Large intestine (tissue), 12 donors: ENCODE measurements at places on chromosomes 7 and 10.

- peak; percentile 29 for DNase-seq
These were observed 49.3 kb upstream of the KCNIP2 start for GRCh38 chr10:101892782-101893391.

DNA sequence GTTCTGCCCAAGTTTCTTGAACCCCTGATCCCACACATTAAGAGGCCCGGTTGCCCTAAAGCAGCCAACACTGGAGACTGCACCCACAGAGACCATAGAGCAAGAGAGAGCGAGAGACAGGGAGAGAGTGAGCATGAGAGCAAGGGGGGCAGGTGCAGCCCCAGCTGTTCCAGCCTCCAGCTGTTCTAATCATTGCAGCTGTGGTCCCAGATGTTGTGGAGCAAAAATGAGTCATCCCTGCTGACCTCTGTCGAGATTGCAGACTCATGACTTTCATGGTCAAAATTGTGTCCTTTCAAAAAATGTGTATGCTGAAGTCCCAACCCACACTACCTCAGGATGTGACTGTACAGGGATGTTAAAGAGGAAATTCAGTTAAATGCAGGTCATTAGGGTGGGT is 143.9 kb upstream of the FRMD4A start:
- DNase-seq, result no peak

DNA sequence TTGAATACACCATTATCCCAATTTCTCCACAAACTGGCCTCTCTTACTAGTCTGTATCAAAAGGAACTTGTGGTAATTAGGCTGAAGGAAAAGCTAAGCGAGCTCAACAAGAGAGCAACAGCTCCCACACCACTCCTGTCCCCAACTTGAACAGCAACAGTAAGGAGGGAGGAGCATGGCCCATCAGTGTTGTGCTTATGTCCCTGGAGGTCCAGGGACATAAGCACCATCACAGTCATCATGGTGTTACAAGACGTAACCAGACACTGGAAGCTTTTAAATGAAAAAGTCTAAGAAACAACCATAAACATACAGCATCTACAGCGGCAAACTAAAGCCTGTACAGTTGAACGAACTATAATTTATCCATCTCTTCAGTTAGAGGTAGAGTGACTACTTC is 989 bp downstream of the ERLIN1 start:
- peak; percentile 45 for DNase-seq

GRCh38 chr10:16001581-16001980 is 141.3 kb upstream of the MINDY3 start:
- DNase-seq, result no peak

DNA sequence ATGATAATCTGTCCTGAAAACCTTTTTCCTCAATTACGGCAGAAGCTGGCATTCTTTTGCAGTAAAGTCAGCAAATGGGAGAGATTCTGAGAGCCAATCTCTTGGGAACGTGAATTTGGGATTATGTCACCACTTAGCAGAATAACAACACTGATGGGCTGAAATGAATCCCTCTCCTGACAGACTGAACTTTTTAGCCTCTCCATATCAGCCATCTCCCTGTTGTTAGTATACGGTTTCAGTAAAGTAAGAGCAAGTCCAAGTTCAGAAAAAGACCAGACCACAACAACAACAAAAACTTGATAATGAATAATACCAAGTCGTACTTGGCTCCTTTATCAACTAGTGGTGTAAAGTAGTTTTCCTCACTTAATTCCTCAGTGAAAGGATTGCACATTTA is 1048.8 kb downstream of the GATA3 start:
- DNase-seq, result no peak

DNA sequence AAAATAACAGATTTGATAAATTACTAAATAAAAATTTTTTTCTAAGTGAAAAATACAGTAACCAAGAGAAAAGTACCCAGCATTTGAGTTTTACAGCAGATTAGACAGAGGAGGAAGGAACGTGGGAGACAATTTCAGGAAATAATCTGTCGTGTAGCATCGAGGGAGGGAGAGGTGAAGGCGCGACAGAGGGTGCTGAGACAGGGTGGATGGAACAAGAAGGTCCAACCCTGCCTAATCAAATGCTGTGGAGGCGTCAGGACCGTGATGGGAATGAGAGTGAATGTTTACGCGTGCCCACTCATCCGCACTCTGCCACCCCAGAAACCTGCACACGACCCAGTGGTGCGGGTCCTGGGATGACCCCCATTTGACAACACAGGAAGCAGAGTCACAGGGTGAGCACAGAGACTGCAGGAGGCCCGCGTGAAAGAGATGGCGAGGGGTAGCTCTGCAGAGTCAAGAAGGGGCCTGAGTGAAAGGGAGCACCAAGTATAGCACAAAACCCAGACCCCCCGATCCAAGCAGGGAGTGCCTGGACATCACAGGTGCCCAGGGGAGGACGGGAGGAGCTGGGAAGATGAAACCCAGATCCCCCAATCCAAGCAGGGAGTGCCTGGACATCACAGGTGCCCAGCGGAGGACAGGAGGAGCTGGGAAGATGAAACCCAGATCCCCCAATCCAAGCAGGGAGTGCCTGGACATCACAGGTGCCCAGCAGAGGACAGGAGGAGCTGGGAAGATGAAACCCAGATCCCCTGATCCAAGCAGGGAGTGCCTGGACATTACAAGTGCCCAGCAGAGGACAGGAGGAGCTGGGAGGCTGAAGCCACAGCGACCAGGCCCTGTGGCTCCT is 558.9 kb downstream of the DNAJB6 start:
- no peak for DNase-seq

- no peak for DNase-seq
These were observed 202.1 kb upstream of the SMIM30 start for GRCh38 chr7:113320419-113320818.

DNA sequence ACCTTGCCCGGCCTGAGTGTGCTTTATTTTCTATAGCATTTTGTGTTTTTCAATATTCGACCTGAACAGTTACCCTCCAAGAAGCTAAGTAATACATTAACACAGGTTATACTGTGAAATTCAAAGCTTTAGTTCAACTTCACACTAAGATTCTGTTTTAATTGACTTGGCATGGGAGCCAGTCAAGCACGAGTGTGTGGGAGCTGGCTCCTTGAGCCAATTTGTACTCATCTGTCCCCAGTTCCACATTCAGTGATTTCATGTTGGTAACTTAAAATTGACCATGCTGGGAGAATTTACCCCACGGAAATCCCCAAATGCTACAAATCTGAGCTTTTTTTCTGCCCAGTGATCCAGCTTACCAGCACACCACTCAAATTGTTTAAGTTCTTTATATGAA is 20.3 kb downstream of the TSPAN12 start:
- DNase-seq, result no peak

- DNase-seq, result peak; percentile 37
These were observed 236.6 kb downstream of the CDK14 start for GRCh38 chr7:90832726-90833125.

DNA sequence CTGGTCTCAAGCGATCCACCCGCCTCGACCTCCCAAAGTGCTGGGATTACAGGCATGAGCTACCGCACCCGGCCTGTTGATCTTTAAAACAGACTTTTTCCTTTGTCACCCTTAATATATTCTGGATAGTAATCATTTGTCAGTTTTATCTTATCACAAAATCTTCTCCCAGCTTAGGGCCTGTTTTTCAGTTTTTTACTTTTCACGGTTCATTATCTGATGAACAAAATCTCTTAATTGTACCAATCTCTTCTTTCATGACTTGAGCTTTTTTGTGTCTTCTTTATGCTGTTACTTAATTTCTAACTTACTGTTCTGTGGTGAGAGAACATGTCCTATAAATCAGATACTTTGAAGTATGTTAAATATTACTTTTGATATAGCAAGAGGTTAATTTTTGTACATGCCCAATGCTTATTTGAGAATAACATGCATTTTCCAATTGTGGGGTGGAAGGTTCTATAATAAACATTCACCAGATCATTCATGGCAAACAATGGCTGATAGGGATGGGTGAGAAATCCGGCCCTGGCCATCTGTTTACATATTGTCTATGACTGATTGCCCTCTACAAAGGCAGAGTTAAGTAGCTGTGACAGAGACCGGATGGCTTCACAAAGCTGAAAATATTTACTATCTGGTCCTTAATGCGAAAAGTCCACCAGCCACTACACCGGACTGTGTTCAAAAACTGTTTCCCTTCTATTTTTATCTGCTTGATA is 5.3 kb downstream of the PAPOLB start:
- DNase-seq, result no peak

GRCh38 chr10:70221030-70221429 is 12.2 kb downstream of the PPA1 start:
- no peak for DNase-seq

DNA sequence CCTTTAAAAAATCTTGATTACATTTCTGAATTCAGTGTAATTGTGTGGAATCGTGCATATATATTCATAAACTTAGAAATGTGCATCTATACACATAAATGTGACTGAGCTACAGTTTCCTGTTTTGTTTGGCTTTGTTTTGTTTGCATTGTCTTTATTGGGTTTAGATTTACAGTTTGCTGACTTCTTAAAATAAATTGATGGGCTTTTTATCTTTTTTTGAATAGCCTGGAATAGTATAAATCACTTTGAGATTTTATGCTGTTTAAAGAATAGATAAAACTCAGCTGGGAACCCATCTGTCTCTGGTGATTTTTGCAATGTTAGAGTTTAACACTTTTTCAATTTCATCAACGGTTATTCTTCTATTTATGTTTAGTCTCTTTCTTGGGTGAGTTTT is 21.2 kb upstream of the BRAF start:
- DNase-seq, result no peak

DNA sequence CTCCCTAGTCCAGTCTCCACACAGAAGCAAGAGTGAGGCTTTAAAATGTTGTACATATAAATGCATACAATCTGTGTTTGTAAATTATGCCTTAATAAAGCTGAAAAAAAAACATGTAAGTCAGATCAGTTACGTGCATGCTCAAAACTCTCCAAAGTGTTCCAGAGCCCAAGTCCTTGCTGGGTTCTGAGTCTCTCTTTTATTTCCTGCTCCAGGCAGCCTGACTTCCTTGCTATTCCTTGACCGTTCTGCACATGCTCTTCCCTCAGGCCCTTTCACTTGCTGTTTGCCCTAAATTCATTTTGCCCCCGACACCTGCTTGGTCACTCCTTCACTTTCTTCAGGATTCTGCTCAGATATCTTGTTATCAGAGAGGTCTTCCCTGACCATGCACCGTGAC is 770.1 kb downstream of the PHTF2 start:
- no peak for DNase-seq

DNA sequence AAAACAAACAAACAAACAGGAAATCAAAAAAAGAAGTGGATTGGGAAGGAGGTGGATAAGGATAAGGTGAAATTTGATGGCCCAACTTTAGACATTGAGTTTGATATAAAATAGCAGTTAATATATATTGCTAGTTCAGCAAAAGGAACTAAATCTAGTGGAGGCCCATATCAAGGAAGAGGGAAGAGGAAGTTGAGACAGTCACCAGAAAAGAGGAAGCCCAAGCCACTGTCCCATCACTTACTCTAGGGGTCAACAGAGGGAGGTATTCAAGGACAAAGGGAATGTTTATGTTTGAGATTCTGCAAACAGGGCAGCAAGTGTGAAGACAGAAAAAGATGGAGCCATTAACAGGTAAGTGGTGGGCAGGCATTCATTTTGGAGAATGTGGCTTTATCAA is 3.7 kb downstream of the LAMTOR4 start:
- no peak for DNase-seq

DNA sequence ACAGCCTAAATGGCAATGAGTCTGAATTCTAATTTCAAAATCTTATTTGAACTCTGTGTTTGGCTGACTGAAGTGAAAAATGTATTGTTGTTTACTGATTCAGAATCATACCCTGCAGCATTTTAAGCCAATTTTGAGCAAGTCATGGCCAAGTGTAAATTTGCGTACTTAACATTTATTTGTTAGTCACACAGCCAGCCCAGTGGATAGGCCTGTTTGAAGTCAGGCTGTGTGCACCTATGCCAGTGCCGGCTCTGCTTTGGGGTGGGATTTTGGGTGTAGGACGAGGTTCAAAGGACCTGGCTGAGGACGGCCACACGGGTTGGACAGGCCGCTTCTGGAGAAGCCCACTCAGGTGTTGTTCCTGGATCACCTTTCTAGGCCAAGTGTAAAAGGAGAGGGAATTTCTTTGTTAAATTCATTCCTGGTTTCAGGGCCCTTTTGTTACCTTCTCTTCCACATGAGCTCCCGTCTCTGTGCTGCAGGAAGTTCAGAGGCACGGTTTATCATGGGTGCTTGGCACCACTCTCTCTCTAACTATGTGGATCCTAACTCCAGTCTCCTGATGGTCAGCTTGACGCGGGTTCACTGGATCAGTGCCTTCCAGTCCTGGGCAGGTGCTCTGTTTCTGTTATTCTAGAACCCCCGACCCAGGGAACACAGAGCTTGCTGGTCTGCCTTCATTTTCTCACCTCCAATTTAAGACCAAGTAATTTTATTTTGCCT is 84.7 kb downstream of the CCNY start:
- no peak for DNase-seq
